ENCODE measurements at places on chromosomes 2 and 18. TPM values are rescaled to one million over a fixed set of nuclear protein-coding genes. Genes with fewer than 3 reads are reported as not detected.

Gene FASTKD1
- 27.2 TPM for total RNA-seq

Gene AFF3
- 0.19 TPM for total RNA-seq

Gene TTC39C
- 1.1 TPM for total RNA-seq

Gene FOXI3
- total RNA-seq = not detected

Gene PRSS56
- total RNA-seq = not detected

All from bladder microvascular endothelial cell (primary cell).